Activated naive CD4-positive, alpha-beta T cell treated with anti-CD3 and anti-CD28 coated beads, Interleukin-2, amount 50 U/mL, for 16 hours (primary cell): ENCODE measurements at places on chromosomes 11 and 22.

DNA sequence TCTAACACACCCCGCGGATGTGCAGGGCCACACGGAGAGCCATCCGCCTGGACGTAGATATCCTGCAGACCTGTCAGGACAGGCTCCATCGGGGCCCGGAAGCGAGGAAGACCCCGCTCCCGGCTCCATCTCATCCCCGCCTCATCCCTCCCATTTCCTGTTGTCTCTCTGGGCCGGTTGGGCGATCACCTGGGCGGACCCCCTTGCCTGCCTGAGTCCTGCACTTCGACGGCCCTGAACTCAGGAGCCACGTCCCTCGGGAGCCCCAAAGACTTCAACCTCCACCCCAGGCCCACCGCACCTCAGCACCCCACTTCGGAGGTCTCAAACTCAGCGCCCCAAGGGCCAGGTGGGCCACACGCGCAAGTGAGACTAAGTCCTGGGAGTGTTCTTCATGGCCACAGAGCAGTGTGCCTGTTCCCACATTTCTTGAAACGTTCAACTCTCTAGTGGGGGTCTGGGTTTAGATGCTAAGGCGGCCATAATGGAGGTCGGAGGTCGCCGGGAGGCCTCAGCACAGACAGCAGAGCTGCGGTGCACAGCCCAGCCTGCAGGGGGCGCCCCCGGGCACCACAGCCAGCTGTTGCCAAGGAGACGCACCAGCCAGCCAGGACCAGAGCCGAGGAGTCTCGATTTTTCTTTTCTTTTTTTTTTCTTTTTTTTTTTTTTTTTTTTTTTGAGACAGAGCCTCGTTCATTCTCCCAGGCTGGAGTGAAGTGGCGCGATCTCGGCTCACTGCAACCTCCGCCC is 26.0 kb upstream of the FADD start:
- DNase-seq: peak; percentile 51

GRCh38 chr11:78642979-78643675 is 68.5 kb upstream of the NARS2 start:
- no peak for DNase-seq

DNA sequence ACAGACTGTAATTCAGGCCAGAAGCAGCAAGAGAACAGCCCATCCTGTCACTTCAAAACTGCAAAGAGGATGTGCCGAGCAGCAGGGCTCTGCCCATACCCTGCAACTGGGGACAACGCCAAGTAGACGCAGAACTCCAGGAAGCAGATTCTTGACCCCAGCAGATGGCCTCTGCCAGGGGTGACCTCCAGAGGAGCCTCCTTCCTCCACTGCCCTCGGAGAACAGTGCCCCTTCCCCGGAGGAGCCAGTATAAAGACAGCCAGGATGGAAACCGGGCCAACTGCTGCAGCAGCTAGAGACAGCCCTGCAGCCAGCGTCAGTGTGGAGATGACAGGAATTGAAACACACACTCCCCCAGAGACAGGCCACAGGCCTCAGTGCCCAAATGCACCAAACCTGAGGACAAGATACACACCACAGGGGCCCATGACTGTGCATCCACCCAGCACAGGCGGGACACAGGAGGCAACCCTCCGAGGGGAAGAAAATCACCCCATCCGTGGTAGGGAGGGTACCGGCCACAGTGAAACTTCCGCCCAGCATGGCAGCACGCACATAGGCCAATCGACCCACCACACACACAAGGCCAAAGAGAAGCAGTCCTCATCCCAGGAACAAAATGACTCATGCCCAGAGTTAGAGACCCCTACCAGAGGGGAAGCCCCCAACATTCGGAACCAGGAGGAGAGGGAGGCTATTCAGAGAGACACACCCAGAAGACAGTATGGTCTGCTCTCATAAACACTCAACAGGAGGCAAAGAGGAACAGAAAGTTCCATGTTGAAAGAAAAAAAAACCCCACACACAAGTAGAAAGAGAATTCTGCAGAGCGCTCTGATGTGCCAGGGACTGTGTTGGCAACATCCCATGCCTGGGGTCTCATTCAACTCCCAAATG is 5.6 kb downstream of the AHNAK start:
- DNase-seq: no peak

DNA sequence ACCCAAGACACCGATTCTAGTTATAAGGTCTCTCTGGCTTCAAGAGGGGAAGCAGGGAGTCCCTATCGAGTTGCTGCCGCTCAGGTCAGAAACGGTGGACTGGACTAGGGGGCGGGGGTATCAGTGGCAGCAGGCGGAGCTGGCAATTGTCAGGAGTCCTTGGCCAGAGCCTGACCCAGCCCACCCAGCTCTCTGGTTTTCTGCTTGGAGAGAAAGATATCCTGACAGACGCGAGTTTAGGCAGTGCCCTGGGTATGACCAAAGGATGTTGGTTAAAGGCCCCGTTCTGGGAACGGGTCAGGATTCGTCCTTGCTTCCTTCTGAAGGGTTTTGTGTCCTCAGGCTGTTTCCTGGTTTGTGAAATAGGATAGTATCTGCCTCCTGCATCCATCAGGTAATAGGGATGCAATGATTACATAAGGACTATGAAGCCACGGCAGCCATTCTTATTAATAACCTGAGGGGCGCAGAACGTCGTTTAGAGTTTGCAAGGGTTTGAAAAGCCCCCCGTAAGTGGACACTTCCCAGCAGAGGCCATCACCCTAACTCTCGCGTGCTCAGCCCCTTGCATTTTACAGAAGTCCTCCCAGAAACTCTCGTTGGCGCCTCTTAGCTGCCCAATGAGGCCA is 700 bp upstream of the DEPDC5 start:
- DNase-seq: no peak
